GM06990 (cell line): ENCODE measurements at places on chromosomes 2 and 18.
A peak's percentile ranks its signal among the peaks of the same experiment; 100 is the strongest.

DNA sequence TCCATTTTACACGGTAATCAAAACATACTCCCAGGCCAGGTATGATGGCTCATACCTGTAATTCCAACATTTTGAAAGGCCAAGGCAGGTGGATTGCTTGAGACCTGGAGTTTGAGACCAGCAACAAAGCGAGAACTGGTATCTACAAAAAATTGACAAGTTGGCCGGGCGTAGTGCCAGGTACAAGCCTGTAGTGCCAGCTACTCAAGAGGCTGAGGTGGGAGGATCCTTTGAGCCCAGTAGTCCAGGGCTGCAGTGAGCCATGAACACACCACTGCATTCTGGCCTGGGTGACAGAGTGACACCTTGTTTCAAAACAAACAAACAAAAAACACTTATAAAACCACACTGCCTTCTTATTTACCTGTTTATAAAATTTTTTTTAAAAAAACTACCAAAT is 80.8 kb downstream of the GAREM1 start:
- DNase-seq = no peak

DNA sequence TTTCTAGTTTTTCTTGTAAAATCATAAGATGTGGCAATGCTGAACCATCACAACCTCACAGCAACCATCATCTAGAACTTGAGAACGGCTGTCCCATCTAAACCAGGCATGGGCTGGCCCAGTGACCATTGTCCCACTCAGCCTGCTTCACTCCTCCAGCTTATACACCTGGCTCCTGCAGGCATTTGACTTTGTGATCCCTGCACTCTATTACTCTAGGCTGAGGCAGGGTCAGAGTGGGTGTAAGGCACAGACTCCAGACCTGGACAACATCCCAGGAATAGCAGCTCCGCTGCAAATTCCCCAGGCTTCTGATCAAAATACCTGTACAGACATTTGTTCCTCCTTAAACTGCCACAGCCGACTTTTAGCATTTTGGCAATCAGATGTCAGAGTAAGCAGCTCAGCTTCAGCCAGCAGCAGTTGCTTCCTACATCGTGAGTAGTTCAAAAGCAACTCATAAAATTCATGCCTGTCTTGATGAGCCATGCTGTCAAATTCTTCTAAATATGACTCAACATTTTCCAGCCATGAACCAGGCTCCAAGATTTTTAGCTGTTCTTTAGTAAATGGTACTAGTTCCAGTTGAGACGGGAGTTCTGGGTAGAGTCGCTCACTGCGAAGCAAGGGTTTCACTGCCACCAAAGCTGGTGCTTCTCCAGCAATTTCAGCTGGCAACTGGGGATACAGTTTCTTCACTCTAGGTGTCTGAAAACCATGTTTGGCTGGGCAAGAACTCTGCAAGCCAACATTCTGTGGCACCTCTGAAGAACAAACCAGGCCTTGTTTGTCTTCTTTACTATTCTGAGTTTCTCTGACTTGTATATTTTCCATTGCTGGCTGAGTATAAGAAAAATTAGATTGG is 12.8 kb downstream of the EPG5 start:
- DNase-seq = no peak

GRCh38 chr2:12424219-12424618 is 292.5 kb upstream of the TRIB2 start:
- no peak for DNase-seq

- DNase-seq = no peak
These were observed 355.2 kb downstream of the GALNT13 start for GRCh38 chr2:154226931-154227330.

DNA sequence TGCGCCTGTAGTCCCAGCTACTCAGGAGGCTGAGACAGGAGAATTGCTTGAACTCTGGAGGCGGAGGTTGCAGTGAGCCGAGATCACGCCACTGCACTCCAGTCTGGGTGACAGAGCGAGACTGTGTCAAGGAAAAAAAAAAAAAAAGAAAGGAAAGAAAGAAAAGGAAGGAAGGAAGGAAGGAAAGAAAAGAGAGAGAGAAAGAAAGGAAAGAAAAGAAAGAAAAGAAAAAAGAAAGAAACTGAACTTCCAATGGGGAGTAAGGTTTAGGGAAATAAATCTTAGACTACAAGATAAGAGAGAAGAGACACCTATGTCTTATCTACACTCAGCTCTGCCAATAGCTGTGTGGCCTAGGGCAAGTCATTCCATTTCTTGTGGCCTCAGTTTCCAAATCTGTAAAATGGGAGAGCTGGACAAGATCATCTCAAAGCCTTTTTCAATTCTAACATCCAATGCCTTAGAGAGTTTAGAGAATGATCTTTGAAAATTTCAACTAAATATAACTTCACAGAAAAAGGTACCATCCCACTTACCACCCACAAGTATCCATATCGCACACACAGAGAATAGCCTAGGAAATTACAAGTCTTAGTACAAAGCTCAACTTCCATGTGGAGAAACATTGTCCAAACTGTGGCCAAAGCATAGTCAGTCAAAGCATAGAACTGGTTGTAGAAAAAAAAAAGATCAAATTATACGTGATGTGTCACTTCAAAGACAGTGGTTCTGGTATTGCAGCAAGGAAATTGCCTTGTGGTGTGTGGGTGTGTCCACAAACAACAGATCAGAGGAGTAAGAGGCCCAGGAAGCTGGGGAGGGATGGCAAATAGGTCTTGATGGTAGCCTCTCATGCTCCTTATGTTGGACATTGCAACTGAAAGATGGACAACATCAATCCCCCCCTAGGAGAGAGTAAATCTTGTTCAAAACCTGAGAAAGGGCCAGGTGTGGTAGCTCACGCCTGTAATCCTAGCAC is 42.4 kb downstream of the SLC14A2 start:
- DNase-seq = no peak

DNA sequence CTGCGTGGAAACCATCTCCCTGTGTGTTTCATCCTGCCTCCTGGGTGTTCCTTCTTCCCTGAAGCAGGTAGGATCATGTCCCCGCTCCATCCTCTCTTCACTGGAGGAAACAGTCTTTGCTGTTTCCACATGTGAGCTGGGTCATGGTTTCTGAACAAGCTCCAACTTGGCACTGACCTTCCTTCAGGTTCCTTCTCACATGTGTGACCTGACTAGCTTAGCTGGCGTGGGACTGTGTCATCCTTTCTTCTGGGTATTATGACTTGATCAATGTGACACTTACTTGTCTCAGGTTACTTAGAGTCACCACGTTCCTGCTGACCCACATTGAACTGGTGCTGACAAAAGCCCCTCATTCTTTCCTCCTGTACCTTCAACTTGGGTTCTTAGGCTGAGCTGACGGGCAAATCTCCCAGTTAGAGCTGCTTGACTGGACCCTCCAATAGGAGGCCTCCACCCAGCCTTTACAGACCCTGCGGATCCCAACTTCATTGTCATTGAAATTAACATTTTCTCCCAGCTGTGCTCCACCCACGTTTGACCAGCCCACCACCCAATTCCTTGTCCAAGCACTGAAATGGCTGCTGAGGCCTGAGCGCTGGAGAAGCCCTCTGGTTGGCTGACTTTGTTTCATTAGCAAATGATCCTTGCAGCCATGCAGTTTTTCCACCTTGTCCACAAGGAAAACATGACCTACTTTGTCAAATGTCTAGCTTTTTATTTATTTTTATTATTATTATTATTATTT is 128.1 kb downstream of the DDX1 start:
- DNase-seq = no peak

DNA sequence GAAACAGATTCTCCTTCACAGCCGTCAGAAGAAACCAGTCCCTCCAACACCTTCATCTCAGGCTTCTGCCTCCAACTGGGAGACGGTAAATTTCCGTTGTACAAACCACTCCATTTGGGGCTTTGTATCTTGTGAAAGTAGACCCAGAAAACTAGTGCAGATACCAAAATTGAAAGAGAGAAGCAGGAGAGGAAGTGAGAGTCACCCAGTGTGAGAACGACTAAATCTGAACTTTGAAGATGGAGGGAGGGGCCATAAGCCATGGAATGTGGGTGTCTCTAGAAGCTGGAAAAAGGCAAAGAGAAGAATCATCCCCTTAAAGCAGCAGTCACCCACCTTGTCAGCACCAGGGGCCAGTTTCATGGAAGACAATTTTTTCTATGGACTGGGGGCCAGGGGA is 88.3 kb upstream of the LRATD1 start:
- DNase-seq = no peak

DNA sequence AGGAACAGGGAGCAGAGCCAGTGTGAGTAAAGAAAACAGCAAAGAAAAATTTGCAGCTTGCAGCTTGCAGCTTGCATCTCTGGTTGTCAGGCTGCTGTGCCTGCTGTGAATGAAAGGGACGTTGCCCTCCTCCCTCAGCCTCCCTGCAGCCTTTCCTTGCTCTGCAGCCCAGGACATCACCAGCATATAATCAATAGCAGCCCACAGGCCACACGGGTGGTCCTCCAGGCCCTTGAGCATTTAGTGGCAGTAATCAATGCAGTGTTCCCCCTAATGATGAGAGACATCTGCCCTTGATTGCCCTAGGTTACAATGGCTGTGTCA is 122.2 kb upstream of the TACR1 start:
- no peak for DNase-seq

- DNase-seq = no peak
These were observed 252.8 kb upstream of the APCDD1 start for GRCh38 chr18:10201659-10202058.

- DNase-seq = peak; percentile 13
These were observed 140.5 kb downstream of the TPGS2 start for GRCh38 chr18:36688020-36688965.

DNA sequence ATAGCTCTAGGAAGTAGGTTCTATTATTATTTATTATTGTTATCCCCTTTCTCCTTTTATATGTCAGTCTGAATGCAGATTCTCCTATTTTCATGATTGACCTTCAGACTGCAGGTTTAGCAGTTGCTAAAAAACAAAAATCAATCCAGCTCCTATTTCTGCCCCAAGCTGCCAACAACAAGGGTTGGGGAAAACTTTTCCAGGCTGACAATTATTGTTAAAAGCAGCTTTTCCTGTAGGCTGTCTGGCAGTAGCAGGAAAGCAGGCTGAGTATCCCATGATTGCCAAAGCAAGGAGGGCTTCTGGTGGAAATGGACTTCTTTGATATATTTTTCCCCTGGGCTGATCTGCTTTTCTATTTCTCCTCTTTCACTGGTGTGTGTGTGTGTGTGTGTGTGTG is 78.0 kb upstream of the CTLA4 start:
- no peak for DNase-seq

DNA sequence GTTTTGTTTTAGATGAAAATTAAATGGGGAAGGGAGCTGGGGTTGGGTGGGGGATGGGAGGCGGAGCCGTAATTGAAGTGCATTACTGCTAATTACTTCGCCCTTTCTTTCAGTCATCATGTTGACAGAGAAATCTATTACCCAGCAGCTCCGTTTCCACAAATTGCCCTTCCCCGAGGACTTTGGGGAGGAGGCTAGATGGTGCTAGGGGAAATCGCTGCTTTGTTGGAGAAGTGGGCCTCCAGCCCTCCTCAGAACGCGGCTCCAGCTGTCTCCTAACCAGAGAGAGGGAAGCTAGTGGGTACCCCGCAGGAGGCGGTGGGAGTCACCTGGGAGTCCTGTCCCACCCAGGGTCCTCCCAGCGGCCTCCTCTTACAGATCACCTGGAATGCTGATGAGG is 130.9 kb upstream of the MYCN start:
- no peak for DNase-seq

DNA sequence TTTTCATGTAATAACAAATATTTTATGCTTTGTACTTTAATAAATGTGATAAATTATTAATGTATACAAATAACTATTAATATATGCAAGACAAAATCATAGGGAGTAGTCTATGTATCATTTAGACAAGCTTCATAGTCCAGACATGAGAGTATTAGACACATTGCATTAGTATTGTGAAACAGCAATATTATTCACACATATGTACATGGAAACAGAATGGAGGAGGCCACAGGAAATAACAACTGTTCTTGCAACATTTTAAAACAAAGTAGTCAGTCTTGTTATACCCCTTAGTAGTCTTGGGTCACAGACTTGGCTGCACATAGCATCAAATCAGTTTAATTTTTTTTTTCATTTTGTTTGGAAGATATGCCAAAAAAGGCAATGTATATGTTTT is 15.8 kb downstream of the DSC1 start:
- DNase-seq = no peak

DNA sequence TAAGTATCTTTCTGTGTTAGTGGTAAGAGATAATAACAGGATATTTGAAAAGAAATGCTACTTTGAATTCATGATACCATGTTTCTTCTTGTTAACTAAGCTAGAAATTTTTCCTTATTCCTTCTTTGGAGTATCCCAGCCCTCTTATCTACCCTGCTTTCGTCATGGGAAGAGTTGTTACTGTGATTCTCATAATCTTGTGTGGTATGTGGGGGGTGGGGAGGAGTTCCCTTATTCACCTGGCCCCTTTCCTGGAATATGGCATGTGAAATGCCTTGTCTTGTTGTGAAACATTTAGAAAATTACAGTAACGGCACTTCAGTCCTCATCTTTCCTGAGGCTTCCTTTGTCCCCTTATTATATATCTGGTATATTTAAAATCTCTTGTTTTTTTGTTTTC is 129.9 kb downstream of the NCOA1 start:
- no peak for DNase-seq

DNA sequence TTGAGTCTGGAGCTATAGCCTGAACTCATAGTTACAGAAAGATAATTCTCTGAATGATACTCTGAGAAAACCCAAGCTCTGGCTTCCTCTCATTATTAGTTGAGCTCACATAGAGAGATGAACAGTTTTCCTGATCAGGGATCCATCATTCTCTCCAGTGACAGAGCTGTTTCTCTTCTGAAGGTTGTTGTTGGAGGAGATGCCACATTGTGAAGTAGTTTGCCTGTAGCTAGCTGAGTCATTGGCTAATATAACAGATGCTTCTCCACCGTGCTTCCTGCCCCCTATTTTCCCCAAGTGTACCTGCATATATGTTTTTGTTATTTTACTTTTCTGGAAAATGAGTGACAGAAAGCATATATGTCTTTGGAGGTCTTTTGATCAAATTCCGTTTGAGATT is 64.6 kb downstream of the OSBPL6 start:
- DNase-seq = no peak

- no peak for DNase-seq
These were observed 5.4 kb downstream of the HS6ST1 start for GRCh38 chr2:128313091-128313836.
